NCI-H345 (cell line): ENCODE measurements at places on chromosomes 3 and 15.

DNA sequence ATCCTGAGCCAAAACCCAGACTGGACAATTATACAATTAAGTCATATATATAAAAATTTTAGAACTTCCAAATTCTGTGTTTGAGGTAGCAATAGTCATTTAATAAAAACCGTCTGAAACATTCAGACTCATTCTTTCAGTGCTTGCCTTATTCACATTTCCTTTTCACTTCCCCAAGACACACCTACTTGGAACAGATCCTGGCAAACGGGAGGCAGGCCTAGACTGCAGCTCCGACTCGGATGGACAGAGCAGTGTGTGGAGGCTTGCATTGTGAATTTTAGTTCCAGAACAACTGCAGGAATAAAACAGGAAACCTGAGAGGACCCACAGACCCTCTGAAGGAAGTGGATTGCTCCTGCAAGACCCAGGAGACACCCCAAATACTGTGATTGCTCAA lies 341.4 kb downstream of the CNTN3 start:
- DNase-seq = no peak

GRCh38 chr3:11221818-11222415 lies 50.3 kb upstream of the ATG7 start:
- no peak for DNase-seq

GRCh38 chr3:4503050-4503449 lies 9.9 kb downstream of the ITPR1 start:
- no peak for DNase-seq

DNA sequence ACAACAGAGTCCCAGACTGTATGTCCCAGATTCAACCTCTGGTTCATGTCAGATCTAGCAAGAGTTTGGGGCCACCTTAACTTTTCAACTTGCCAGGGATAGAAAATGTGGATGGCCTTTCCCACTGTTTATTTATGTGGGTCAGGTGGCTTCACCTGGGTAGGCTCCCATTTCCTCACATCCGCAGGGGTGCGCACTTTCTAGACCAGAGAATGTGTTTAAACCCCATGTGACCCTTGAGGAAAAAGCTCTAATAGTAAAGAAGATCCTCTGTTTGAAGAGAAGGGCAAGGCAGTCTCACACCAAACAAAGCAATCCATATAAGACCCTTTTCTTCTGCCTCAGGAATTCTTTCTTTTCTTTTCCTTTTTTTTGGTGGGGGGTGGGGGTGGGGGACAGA lies 167.2 kb upstream of the TSC22D2 start:
- no peak for DNase-seq

- peak; percentile 73 for DNase-seq
These were observed 28.1 kb upstream of the SYNM start for GRCh38 chr15:99076555-99077308.

- no peak for DNase-seq
These were observed 46.2 kb downstream of the ZPLD1 start for GRCh38 chr3:102481050-102481449.

DNA sequence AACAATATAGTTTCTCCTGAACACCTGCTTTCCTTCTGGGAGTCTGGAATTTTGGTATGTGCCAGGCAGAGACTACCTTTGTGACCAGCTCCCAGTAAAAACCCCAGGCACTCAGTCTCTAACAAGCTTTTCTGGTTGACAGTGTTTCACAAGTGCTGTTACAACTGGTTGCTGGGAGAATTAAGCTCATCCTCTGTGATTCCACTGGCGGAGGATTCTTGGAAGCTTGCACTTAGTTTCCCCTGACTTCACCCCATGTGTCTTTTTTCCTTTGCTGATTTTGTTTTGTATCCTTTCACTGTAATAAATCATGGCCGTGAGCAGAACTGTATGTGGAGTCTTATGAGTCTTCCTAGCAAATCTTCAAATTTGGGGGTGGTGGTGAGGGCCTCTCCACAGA lies 5.7 kb upstream of the TAGLN3 start:
- no peak for DNase-seq

DNA sequence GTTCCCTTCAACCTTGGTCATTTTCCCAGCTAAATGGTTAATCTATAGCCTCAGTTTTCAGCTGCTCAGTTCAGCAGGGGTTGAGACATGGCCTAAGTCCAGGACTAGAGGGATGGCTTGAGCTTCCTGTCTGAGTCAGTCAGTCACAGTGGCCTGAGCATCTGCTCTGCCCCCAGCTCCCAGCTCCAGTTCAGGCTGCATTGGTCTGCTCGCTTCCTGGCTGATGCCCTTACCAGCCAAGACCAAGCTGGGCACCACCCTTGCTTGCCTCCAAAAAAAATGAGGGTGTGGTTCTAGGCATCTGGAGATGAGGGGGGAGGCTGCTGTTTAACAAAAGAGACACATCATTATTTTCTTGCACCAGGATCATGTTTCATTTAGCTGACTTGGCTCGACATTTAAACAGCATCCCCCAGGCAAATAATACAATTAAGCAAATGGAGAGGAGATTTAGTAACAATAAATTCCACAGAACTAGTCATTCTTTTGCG lies 70.7 kb downstream of the WNT5A start:
- no peak for DNase-seq

DNA sequence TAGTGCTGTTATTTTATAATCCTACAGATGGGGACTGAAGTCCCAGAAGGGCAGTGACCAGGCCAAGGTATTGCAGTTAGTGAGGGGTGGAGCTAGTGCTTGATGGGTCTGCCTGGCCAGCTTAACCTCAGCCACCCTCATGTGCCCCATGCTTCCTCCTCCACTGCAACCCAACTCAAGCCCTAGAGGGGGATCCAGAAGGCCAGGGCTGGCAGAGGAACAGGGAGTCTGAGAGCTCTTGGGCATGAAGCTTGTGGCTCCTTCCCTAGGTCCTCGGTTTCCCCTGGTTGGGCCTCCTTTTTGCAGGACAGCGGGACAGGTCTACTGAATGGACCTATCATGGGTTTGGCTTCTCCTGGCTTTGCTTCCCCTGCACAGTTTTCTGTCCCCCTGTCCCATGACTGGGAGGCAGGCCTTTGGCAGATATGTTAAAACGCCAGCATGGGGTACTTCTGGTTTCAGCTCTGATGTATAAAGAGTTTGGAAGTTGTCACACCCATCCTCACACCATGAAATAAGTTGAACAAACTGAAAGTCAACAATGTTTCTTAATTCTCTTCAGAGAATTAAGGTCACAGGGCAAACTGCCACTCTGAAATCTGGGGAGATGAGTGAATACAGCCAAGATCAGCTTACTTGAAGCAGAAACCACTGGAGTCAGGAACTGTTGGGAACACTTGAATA lies 103.3 kb downstream of the SMAD6 start:
- no peak for DNase-seq
